ENCODE measurements at places on chromosomes 2 and 18.

- no peak for DNase-seq
Observed at GRCh38 chr2:30679426-30680088, 127.7 kb downstream of the CAPN13 start.

DNA sequence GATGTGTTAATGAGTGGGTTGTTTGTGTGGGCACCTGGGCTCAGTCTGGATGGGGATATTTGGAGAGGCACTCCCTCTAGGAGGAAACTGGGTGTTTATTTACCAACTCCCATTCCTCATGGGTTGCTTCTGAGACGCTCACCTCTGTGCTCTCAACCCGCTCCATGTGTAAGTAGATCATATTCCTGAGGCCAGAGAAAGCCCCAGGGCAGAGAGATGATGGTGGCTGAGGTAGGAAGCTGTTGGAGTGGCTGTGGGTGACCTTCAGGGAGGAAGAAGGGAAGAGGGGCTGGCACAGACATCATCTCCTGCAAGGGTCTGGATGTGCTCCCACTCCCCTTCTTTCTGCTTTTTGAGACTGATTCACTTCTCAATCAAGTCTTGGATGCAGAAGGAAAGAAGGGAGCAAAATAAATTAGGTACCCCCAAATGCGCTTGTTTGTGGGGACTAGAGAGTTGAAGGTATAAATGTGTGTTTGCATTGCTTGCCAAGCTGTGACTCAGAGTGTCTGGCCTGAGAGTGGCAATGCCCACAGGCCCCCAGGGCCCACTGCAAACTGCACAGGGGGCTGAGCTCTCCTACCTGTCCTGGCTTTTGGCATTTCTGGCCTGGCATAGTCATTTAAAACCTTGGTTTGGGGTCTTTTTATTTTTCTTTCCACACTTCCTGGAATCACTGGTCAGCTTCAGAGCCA, 57.2 kb upstream of the TNP1 start:
- DNase-seq = no peak

DNA sequence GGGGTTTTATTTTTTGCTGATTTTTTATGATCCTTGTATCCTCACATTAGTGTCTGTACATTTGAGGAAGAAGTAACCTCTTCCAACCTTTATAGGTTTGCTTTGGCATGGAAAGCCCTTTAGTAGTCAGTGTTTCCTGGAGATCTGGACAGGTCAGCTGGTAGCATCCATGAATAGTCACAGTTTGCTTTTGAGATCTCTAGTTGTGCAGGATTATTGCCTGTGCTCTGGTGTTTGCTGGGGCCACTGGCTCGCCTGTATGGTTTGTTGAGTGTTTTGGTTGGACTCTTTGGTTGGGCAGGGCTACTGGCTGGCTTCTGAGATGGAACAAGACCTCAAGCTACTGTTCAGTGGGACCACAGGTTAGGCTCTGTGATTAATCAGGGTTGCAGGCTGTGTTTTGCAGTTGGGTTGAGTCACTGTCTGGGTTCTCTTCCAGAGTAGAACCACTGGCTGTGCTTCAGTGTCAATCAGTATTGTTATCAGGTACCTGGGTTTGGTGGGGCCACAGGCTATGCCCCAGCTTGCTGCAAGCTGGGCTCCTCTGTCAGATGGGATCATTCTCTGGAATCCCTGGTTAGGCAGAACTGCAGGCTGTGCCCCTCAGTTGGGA, 20.0 kb downstream of the SP140L start:
- no peak for DNase-seq

GRCh38 chr2:219792446-219792845, 165.0 kb downstream of the SLC4A3 start:
- DNase-seq = no peak

DNA sequence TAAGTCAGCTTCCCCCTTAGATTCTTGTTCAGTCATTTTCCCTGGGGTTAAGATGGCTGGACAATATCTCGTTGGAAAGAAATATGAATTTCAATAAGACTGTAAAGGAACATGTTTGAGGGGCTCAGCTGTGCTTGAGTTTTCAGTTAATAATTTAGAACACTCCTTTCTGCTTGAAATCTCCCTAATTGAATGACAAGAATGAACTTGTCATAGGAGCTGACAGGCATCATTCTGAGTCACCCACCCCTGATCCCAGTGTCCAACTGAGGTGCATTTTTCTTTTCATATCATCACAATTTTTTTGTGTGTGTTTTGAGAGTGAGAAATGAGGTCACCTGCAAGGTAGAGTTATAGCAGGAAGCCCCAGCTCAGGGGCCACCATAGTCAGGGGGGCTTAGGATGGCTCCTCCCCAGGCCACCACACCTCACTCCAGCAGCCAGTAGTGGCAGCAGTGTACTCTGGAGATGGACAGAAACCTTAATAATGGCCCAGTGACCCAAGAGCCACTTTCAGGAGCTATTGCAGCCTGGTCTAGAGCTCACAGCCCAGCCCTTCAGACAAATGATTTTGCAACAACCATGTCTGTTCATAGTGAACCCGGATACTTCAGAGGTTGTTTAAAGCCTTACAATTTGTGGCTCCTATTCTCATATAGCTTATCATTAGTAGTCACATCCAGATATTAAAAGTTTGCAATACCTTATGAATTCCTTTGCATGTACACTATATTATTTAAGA, 174.5 kb downstream of the MAIP1 start:
- DNase-seq = no peak

DNA sequence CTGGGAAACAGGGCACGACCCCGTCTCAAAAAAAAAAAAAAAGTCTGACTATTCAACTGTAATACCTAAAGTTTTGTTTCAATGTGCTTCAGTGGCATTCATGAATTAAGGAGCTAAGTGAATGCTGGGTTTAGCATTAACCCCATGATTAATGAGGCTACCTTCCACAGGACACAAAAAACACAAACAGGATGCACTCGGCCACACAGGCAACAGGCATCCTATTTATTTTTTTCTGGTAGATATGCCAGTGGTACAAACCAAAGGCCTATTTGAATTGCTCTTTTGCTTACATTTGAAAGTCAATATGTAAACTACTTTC, 48.3 kb downstream of the CDH2 start:
- DNase-seq = no peak

DNA sequence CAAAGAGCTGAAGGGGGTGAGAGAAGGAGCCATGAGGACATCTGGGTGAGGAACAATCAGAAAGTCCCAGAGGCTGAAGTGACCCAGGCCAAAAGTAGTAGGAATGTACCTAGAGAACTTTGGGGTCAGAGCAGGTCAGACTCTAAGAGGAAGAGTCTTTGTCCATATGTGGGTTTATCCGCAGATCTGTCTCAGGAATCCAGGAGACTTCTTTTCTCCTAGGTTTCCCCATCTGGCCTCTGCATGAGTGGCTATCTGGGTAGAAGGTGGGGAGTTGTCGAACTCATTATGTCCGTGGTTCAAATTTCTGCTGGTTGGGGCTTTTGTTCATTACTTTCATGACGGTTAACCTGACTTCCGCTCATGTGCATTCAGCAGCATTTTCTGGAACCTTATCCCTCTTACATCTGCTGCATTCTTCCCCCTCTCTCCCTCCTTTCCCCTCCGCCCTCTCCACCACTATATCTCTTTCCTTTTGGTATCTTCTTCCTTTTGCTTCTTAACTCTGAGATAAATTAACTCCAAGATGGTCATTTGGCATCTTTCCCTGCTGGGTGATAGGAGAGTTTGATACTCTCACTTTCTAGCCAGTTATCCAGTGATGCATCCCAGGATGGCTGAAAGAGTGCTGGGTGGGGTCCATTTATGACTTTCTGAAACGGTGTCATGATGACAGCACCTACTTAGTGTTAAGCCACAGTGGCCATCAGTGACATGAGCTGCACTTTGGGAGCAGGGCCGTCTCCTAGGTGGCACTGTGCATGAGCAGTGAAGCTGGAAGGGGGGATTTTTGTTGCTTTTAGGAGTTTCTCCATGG, 2.1 kb downstream of the LIPG start:
- DNase-seq = no peak

- DNase-seq = no peak
Observed at GRCh38 chr2:149313512-149313972, 16.8 kb upstream of the LYPD6 start.

Measured in stimulated activated CD4-positive, alpha-beta T cell treated with anti-CD3 and anti-CD28 coated beads, TNF-alpha, amount 100 ng/mL, for 1 hour (primary cell).